ENCODE measurements at places on chromosomes 4 and X. TPM values are rescaled to one million over a fixed set of nuclear protein-coding genes. Genes with fewer than 3 reads are reported as not detected.

The SHROOM3 gene
- total RNA-seq: 44.3 TPM

The CWH43 gene
- total RNA-seq: not detected

The DRD5 gene
- total RNA-seq: not detected

The UCHL1 gene
- total RNA-seq: 1,355 TPM

The PWWP3B gene
- total RNA-seq: not detected

The SOX3 gene
- total RNA-seq: not detected

The NEK1 gene
- 18.6 TPM for total RNA-seq

The PABPC4L gene
- 0.88 TPM for total RNA-seq

The TCEAL5 gene
- total RNA-seq: not detected

The CPZ gene
- 9.1 TPM for total RNA-seq

The IRS4 gene
- not detected for total RNA-seq

The TAF7L gene
- total RNA-seq: 0.24 TPM

The PPARGC1A gene
- not detected for total RNA-seq

The VEGFC gene
- total RNA-seq: 8.8 TPM

The BST1 gene
- 0.31 TPM for total RNA-seq

The XG gene
- not detected for total RNA-seq

The PNCK gene
- total RNA-seq: 4.4 TPM

The LDB2 gene
- not detected for total RNA-seq

The HELT gene
- total RNA-seq: not detected

The SYNPO2 gene
- total RNA-seq: 0.87 TPM

The MAGEB2 gene
- not detected for total RNA-seq

The IL2 gene
- total RNA-seq: not detected

The GLRA3 gene
- total RNA-seq: 0.39 TPM

The KLHL4 gene
- total RNA-seq: 0.65 TPM

The CYLC1 gene
- total RNA-seq: not detected

The TACC3 gene
- 134 TPM for total RNA-seq

The NKX6-1 gene
- total RNA-seq: 0.63 TPM

The PABPC1L2A gene
- not detected for total RNA-seq

The SPP1 gene
- 249 TPM for total RNA-seq

The ZIC3 gene
- not detected for total RNA-seq

The RS1 gene
- not detected for total RNA-seq

The TMEM128 gene
- total RNA-seq: 21.4 TPM

The NLGN4X gene
- total RNA-seq: 0.31 TPM

The ZNF157 gene
- not detected for total RNA-seq

The MOB1B gene
- 14.6 TPM for total RNA-seq

The NR3C2 gene
- total RNA-seq: 0.96 TPM

The BLOC1S4 gene
- total RNA-seq: 13.9 TPM

The UGT2B11 gene
- total RNA-seq: not detected

The ODAPH gene
- total RNA-seq: not detected

The SMR3B gene
- total RNA-seq: not detected

The ETDB gene
- total RNA-seq: not detected

The CCNA2 gene
- total RNA-seq: 61.9 TPM

The GPRIN3 gene
- 0.02 TPM for total RNA-seq

The GRID2 gene
- not detected for total RNA-seq

The SHROOM2 gene
- 0.17 TPM for total RNA-seq

The AREG gene
- total RNA-seq: 6.4 TPM

The ZMAT1 gene
- total RNA-seq: not detected

The STPG2 gene
- not detected for total RNA-seq

The HPSE gene
- total RNA-seq: 6.6 TPM

The PRKG2 gene
- total RNA-seq: not detected

The TMSB15A gene
- not detected for total RNA-seq

The PAK3 gene
- total RNA-seq: not detected

The FAM47E gene
- 2.2 TPM for total RNA-seq

Measured in PC-9 (cell line).